ENCODE measurements at places on chromosomes 6 and 20.
A peak's percentile ranks its signal among the peaks of the same experiment; 100 is the strongest.

DNA sequence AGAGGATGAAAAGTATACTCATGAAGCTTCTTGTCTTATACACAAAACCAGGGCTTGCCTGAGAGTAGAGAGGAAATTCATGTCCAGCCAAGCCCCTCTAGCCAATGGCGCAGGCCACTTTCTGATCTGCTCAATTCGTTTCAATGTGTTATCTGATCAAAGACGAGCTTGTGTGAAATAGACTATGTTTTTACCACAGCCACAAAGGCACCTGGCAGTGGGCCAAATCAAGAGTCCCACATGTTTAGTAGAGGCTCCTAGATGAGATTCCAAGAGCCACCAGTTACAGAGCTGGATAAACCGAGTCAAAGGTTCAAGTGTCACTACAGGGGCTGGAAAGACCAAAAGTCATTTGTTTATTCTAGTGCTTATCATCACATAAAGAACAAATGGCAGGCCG is 34.9 kb downstream of the GPLD1 start:
- DNase-seq, result no peak

DNA sequence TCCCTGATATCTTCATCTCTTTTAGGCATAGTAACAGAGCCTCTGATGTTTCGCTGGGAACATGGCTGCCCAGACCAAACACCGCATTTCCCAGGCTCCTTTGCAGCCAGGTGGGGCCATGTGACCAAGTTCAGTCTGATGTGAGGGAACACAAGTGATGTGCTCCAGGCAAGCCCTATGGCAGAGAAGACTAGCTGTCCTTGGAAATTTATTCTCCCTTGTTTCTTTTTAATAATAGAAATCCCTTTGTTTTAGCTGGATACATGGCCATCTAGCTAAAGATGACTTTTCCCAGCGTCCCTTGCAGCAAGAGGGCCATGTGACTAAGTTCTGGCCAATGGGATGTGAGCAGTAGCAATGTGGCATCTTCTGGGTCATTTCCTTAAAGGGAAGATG is 30.8 kb downstream of the SLC2A10 start:
- DNase-seq, result no peak

- DNase-seq, result no peak
Observed at GRCh38 chr6:34319471-34319885, 70.7 kb upstream of the SMIM29 start.

DNA sequence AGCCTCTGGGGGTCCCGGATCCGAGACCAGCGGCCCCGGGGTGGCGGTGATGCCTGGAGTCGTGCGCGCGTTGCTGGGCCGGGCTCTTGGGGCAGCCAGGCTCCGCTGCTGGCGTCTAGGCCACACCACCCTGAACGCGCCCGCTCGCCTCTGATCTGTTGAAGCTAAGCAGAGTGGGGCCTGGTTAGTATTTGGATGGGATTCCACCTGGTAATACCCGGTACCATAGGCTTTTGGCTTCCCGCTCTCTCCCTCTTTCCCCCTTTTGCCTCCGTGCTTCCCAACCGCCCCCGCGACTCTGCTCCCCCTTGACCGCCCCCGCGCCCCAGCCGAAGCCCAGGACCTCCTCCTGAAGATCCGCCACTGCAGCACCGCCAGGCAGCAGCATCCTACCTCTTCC is 1383.5 kb upstream of the DEFB115 start:
- peak; percentile 53 for DNase-seq

GRCh38 chr6:40922281-40922680 is 116.7 kb downstream of the UNC5CL start:
- no peak for DNase-seq

DNA sequence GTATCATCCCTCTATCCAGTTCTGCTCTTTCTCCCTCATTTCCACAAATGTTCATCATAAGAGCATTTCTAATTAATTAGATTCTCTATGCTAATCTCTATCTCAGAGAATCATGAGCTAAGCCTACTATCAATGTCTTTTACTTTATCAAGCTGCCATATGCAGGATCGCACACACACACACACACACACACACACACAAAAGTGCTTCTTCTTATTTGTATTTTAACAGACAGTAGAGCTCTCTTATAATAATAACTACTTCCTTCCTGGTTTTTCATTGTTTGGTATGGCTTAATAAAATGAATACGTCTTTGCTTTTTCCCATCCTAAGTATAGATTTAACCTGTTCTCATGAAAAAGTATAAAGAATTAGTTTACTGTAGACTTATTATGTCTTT is 170.2 kb downstream of the HAO1 start:
- peak; percentile 74 for DNase-seq

DNA sequence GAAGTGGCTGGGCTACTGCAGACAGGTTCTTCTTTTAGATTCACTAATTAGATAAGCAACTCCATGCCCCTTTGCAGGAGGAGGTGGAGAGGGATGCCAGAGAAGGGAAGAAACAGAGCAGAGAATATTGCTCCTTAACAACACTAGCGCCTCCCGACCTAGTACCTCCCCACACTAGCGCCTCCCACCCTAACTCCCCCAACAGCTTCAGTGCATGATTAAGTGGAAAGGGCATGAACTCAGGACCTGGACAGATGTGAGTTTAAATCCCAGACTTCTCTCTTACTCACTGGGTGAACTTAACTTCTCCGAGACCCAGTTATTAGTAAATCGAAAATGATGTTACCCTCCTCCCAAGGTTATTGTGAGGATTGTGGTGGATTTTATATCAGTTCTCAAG is 25.7 kb downstream of the STX11 start:
- no peak for DNase-seq

GRCh38 chr6:57822896-57823358 is 505.5 kb downstream of the PRIM2 start:
- DNase-seq, result no peak

DNA sequence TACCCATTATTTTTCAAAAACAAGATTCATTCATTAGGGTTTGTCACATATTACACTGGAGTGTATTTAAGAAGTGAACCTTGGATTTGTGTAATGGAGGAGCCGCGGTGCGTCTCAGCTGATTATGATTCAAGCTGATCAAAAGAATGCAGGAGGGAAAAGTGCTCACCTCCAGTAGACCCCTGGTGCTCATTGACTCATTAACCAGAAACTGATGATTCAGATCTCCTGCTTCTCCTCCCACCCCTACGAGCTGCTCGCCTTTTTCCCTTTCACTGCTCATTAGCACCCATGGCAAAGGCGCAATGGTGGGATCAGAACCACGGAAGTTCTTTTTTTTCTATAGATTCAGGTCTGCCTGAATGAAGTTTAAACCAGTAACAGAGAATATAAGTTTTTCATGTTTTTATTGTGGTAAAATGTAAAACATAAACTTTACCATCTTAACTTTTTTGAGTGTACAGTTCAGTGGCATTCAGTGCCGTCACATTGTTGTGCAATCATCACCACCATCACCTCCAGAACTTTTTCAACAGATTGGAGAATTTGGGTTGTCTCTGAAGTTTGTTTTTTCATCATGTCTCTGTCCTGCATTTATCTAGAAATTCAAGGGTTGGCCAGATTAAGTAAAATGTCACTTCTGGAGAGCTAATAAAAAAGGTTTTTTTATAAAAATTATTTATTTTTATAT is 101.6 kb downstream of the LINC00237 start:
- DNase-seq, result no peak

DNA sequence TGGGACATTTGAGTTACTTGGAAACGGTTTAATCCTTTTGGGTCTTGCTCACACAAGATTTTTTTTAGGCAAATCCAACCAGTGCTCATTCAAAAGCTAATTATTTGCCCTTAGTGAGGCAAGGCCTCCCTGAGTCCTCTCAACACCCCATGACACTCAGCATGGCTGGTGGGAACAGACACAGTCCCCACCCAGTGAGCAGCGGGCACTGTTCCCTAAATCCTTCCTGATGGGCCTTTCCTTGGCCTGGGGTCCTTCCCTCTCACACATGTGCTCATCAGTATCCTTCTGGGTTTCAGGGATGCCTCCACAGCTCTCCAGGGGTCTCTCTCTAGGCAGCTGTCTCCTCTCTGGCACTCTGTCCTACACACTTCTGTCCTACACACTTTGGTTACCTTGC is 28.0 kb downstream of the PLAGL2 start:
- DNase-seq, result no peak

DNA sequence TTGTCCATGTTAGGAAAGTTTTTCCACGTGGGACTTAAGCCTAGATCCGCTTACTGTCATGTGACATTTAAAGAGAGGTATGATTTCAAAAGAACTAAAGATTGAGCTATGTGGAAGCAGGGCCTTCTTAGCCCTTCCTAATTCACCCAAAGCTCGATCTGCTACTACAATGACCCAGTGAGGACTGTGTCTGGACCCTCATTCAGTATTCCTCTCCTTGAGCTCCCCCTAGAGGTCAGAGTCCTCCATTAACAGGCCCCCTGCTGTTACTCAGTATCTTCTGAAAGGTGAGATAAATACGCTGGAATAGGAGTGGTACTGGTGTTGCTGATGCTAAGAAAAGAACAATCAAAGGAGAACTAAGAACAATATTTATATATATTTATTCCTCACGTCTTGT is 414.0 kb downstream of the GJA1 start:
- DNase-seq, result peak; percentile 68

DNA sequence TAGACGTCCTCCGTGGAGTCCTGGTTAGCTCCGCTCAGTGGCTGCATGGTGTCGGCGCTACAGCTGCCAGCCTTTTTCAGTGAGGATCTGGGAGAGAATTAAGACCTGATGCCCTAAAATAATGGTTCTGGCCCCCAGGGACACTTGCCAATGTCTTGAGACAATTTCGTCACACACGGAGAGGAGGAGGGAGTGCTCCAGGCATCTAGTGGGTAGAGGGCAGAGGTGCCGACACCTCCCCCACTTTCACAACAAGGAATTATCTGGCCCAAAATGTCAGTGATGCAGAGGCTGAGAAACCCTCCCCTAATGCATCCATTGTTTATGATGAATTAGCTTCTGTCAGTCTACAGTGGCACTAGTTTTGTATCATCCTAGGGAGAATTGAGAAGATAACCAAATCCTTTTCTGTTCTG is 24.4 kb downstream of the TMEM181 start:
- no peak for DNase-seq

GRCh38 chr6:35948725-35949124 is 27.8 kb upstream of the SRPK1 start:
- DNase-seq, result no peak

- no peak for DNase-seq
Observed at GRCh38 chr20:18728870-18729224, 84.7 kb upstream of the SCP2D1 start.

DNA sequence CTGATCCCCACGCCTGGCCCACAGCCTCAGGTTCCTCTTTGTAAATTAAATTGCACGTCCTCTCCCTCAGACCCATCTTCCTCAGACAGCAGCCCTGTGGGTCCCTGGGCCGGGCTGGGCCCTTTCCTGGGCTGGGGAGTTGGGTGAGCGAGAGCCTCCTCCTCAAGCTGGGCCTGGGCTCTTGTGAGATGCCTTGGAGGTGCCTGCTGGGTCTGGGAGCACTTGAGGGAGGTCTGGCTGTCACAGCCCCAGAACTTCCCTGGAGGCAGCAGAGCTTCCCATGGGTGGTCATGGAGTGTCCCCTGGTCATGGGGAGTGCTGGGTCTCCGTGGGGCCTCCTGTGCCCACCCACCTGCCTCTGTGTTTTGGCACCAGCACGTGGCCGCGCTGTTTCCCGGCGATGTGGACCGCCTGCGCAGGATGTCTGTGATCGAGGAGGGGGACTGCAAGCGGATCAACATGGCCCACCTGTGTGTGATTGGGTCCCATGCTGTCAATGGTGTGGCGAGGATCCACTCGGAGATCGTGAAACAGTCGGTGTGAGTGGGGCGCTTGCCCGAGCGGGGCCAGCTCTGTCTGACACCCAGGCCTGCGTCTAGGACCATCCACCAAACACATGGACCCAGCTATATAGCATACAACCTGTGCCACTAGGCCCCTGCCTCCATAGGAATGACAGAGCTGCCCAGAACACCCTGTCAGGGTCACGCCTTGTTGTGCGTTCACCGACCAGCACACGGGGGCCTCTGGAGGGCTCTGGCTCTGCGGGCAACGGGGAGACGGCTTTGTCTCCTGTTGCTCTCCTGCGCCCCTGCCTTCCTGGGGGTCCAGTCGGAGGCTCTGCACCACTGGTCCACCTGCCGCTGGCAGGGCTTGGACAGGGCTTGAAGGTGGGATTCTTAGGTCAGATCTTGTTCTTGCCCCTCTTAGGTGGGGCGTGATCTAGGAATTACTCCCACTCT is 33.0 kb downstream of the PYGB start:
- no peak for DNase-seq

DNA sequence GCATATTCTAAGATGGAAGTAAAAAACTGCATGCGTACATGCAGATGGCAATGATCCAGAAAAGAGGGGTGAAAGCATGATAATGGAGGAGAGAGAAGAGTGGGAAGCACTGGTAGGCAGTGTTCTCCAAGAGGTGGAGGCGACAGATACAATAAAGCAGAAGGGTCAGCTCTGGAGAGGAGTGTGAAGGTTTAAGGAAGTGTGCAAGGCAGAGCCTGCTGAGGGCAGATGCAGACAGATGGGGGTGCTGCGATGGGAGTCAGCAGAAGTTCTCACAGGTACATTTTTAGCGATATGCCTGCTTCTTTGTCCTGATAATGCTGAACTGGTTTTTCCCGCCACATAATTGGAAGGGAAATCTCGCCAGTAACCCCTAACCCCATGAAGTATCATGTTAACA is 81.1 kb upstream of the C6orf118 start:
- no peak for DNase-seq

- DNase-seq, result no peak
Observed at GRCh38 chr6:37643851-37644672, 53.6 kb downstream of the MDGA1 start.

- DNase-seq, result no peak
Observed at GRCh38 chr6:38279423-38279822, 360.3 kb downstream of the BTBD9 start.

DNA sequence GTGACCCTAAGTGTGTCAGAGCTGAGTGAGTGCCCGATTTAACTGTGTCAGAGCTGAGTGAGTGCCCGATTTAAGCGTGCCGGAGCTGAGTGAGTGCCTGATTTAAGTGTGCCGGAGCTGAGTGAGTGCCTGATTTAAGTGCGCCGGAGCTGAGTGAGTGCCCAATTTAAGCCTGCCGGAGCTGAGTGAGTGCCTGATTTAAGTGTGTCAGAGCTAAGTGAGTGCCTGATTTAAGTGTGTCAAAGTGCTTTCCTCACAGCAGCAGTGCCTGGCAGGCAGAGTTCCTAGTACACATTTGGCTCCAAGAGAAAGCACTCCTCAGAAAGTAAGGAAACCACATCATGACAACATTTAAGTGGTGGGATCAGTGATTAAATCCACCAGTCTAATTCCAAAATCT is 13.2 kb downstream of the SERAC1 start:
- DNase-seq, result no peak

GRCh38 chr6:40426346-40427066 is 160.7 kb downstream of the LRFN2 start:
- no peak for DNase-seq

- no peak for DNase-seq
Observed at GRCh38 chr6:144213315-144213714, 63.0 kb downstream of the STX11 start.

DNA sequence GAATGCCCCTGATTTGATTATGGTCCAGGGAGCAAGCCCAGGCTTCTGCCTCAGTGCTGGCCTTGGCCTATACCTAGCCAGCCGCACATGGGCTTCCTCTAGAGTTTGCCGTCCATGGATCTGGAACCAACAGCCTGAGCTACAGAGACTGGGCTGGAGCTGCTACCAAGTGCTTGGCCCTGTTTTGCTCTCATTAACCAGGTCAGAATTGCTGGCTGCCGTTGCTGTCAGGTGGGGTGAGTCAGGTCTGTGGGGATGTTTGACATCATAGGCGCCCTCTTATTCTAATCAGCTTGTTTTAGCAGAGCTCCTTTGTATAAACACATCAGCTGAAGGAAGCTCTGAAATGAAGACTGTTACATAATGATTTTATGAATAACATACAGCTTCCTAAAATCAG is 83.1 kb upstream of the PHACTR2 start:
- DNase-seq, result no peak
